Stimulated activated naive CD4-positive, alpha-beta T cell treated with Interleukin-2 at 50 U/mL for 16 hours (primary cell): ENCODE measurements at places on chromosomes 1 and 21.

DNA sequence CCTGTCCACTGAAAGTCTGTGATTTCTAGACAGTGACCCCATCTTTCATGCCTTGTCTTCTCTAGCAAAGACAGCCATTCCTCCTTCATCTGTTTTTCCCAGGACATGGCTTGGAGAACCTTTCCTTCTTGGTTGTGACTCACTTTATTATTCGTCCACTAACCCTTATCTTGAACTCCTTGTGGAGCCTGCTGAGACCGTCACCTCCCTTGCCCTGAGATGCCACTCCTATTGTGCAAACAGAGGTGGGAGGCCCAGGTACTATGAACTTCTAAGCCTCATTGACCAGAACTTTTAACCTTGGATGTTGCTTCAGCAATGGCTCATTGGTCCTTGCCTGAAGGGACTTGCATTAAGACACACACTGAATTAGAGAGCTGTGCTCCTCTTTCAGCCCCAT, 117.5 kb downstream of the FOXD2 start:
- no peak for DNase-seq

GRCh38 chr1:24139222-24139489, 3.8 kb downstream of the IL22RA1 start:
- no peak for DNase-seq

GRCh38 chr21:28827422-28827821, 165.3 kb downstream of the LTN1 start:
- DNase-seq = no peak

DNA sequence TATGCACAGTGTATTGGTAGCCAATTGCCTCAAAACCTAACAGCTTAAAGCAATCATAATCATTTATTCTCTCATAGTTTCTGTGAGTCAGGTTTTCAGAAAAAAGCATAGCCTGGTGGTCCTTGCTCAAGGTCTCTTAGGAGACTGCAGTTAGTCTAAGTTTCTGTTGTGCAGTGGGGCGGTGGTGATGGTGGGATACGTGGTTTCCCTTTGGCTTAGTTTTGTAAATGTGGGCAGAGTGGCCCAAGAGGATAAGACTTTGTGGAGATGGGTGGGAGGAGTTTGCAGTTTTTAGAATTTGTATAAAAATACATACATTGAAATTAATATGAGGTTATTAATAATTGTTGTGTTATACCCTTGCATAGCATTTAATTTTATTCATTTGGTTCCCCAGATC, 68.6 kb downstream of the NOS1AP start:
- no peak for DNase-seq

- no peak for DNase-seq
Measured at GRCh38 chr1:24351247-24351646, 32.1 kb downstream of the GRHL3 start.

DNA sequence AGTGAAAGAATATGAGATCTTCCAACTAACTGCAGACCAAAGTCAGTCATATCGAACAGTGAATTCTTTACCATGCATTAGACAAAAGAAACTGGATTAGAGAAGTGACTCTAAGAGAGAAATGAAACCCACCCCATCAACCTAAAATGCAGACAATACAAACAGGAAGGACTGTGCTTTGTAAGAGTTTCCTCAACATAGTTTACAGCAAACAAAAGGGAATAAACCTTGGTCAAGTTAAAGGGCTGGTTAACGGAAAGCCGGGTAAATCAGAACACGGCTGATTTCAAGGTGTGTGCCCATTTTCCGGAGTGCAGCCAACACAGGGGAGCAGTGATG, 39.2 kb downstream of the SIPA1L2 start:
- DNase-seq = no peak

GRCh38 chr1:154335025-154335714, 9.8 kb downstream of the ATP8B2 start:
- DNase-seq = peak; percentile 90
